Epithelial cell of alveolus of lung (primary cell): ENCODE measurements at places on chromosomes 5 and 9. TPM values are rescaled to one million over a fixed set of nuclear protein-coding genes. Genes with fewer than 3 reads are reported as not detected.

SH3TC2 gene
- 0.48 and 0.52 TPM in 2 replicates for total RNA-seq

PAPPA gene
- total RNA-seq = 161 and 226 TPM in 2 replicates

LTC4S gene
- total RNA-seq = 1.6 and 7.0 TPM in 2 replicates

SMIM15 gene
- 33.0 and 38.4 TPM in 2 replicates for total RNA-seq

CARTPT gene
- not detected in 2 replicates for total RNA-seq

SPOCK1 gene
- total RNA-seq = 7.7 and 27.8 TPM in 2 replicates

GGTA1 gene
- not detected in 2 replicates for total RNA-seq

CRHBP gene
- not detected in 2 replicates for total RNA-seq

IFNK gene
- not detected in 2 replicates for total RNA-seq

MGAT4B gene
- total RNA-seq = 119 and 215 TPM in 2 replicates

ZNF300 gene
- total RNA-seq = 3.6 and 6.6 TPM in 2 replicates

GRIN1 gene
- total RNA-seq = not detected in 2 replicates

DNAH5 gene
- total RNA-seq = 1.3 and 1.7 TPM in 2 replicates

NIM1K gene
- 0.78 and 0.96 TPM in 2 replicates for total RNA-seq

LRRC26 gene
- total RNA-seq = not detected in 2 replicates

FREM1 gene
- total RNA-seq = 0.08 and 0.26 TPM in 2 replicates

CD14 gene
- 0.26 and 1.8 TPM in 2 replicates for total RNA-seq

CATSPER3 gene
- total RNA-seq = not detected in 2 replicates

EIF4EBP3 gene
- 2.1 and 3.3 TPM in 2 replicates for total RNA-seq

GRM6 gene
- not detected in 2 replicates for total RNA-seq

MEGF10 gene
- 0.96 and 6.3 TPM in 2 replicates for total RNA-seq

PARP8 gene
- 4.3 and 6.7 TPM in 2 replicates for total RNA-seq

C5orf58 gene
- 1.4 TPM in 1 of 2 replicates, not detected in the other for total RNA-seq

PCSK5 gene
- 5.6 and 6.7 TPM in 2 replicates for total RNA-seq

NRARP gene
- 0.78 and 1.8 TPM in 2 replicates for total RNA-seq

PLAC8L1 gene
- total RNA-seq = not detected in 2 replicates

PALM2AKAP2 gene
- 11.9 and 16.3 TPM in 2 replicates for total RNA-seq

ACTBL2 gene
- total RNA-seq = under 0.01 and 1.2 TPM in 2 replicates

PTGES gene
- total RNA-seq = 47.7 and 56.1 TPM in 2 replicates

DNAJC21 gene
- total RNA-seq = 19.5 and 21.5 TPM in 2 replicates
